ENCODE measurements at places on chromosomes 3 and 15.

DNA sequence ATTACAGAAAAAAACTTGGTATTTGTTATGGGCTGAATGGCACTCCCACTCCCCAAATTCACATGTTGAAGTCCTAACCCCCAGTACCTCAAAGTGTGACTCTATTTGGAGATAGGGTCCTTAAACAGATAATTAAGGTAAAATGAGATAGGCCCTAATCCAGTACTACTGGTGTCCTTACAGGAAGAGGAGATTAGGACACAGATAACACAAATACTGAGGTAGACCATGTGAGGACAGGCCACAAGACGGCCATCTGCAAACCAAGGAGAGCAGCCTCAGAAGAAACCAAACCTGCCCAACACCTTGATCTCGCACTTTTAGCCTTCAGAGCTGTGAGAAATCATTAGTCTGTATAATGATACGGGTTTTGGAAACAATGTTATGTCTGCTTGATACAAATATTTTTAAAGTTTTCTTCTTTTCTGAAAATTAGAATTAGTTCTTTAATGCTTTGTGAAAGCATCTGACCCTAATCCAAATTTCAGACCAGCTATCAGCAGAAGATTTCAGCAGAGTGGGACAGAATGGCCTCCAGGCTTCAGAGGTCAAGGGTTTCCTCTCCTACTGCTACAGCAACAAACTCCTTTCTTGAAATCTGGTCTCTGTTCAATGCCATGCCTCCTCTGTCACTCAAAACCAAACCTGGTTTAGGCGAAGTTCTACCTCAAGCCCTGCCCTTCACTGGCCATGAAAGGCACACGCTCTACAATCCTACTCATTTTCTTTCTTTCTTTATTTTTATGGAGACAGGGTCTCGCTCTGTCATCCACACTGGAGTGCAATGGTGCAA, 22.0 kb upstream of the HDC start:
- no peak for DNase-seq

- DNase-seq, result no peak
These were observed 1.6 kb downstream of the EIF4A2 start for GRCh38 chr3:186784820-186785494.

DNA sequence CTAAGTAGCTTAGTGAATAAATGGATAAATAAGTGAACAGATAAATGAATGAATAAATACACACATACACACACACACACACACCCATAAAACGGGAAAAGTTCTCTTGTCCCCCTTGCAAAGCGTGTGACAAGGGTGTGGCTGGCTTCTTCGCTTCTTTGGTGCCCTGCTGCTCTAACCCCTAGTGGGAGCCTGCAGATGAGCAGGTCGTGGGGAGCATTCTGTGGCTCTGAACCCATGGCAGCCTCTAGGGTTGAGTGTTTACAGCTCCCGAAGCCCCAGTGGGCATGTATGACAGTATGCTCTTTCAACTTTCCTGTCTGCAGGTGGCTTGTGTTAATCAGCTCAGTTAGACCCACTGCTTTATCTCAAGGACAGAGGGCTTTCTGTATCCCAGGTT, 582.3 kb downstream of the EDEM1 start:
- no peak for DNase-seq

- no peak for DNase-seq
These were observed 60.2 kb downstream of the SYNPR start for GRCh38 chr3:63338351-63338750.

DNA sequence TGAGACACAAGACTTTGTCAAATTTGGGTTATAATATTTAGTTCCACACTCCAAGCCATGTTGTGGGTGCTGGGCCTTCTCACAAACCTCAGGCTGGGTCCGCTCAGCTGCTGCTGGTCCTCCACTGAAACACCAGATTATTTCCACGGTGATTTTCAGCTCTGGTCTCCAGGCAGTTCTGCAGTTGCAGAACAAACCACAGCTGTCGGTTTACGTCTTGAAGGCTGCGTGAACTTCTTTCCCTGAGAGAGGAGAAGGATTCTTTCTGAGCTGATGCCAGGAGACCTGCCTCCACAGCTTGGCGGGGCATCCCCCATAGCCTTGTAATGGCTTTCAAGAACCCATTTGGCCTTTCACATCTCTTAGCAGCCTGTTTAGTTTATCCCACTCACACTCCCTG, 16.2 kb downstream of the GALNT15 start:
- DNase-seq, result no peak

GRCh38 chr15:28944696-28945300, 59.0 kb downstream of the APBA2 start:
- no peak for DNase-seq

GRCh38 chr3:133093366-133093765, 55.2 kb downstream of the TMEM108 start:
- no peak for DNase-seq

GRCh38 chr15:74339371-74339770, 28.1 kb downstream of the CYP11A1 start:
- no peak for DNase-seq

- no peak for DNase-seq
These were observed 991.1 kb downstream of the GBE1 start for GRCh38 chr3:80770106-80771074.

DNA sequence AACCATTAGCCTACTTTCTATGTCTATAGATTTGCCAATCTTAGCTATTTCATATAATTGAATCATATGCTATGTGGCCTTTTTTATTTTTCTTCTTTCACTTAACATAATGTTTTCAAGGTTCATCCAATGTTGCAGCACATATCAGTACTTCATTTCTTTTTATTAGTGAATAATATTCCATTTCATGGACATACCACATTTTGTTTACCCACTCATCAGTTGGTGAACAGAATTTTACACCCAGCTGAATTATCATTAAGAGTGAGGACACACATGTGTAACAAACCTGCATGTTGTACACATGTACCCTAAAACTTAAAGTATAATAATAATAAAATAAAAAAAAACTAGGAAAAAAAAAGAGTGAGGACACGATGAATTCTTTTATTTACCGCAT, 81.7 kb upstream of the C3orf80 start:
- no peak for DNase-seq

GRCh38 chr3:29534006-29534405, 253.1 kb downstream of the RBMS3 start:
- DNase-seq, result no peak

DNA sequence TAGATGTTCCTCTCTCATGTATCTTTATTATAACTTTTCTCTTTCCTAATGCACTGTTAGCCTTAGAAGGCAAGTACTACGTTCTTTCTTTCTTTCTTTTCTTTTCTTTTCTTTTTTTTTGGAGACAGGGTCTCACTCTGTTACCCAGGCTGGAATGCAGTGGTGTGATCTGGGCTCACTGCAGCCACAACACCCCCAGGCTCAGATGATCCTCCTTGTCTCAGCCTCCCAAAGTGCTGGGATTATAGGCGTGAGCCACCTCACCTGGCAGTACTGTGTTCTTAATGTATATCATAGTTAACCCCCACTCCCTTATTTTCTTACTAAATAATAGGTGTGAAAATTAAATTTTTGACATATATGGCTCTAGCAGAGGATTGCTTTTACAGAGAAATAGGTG, 23.1 kb downstream of the IQGAP1 start:
- DNase-seq, result no peak

- no peak for DNase-seq
These were observed 16.1 kb downstream of the WDR53 start for GRCh38 chr3:196552253-196552652.

- peak; percentile 83 for DNase-seq
These were observed 136.6 kb downstream of the TMCC1 start for GRCh38 chr3:129756871-129757270.

DNA sequence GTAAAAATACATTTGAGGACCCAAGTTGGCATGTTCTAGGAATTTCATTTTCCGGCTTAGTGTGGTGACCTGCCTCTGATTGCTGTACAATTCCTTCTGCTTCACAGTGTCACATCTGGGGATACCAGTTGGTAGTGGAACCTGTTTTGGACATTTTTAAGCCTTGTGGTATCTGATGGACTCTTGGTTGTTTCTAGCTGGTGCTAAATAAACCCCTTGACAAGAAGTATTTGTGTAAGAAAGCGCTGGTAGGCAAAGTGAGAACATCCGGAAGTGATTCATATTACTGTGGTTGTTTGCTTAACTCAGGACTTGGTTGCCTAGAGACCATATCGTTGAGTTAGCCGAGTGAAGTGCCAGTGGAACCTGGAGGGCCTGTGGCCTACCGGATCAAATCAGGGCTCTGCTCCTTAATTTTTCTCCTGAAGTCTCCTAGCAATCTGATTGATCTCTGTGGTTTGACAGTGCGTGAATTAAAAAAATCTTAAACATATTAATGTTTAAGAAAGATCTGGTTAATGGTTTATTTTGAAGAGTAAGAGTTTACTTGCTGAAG, 12.8 kb downstream of the IQGAP1 start:
- peak; percentile 98 for DNase-seq

DNA sequence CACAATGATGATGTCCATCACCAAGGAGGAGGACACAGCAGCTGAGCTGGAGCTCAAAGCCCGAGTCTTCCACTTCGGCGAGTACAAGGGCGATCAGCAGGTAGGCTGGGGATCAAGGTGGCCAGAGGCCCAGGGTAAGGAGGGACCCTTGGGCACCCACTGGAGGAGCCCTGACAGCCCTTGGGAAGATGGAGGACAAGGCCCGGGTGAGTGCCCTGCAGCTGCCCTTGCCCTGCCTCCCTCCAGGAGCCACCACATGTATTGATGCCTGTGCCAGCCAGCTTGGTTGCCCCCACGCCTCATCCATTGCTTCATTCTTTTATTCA, 38.4 kb downstream of the CFAP100 start:
- DNase-seq, result no peak

DNA sequence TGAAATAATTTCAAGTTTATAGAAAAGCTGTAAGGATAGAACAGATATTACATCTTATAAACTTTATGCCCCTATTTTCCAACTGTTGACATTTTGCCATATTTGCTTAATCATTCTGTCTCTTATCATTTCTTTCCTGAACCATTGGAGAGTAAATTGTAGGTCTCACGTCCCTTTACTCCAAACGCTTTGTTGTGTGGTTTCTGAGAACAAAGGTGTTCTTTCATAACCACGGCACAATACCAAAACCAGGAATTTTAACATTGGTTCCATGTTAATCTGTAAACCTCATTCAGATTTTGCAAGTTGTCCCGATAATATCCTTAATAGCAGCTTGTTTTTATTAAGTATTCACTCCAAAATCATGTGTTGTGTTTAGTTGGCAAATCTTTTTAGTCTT, 134.8 kb downstream of the AKAP13 start:
- no peak for DNase-seq

DNA sequence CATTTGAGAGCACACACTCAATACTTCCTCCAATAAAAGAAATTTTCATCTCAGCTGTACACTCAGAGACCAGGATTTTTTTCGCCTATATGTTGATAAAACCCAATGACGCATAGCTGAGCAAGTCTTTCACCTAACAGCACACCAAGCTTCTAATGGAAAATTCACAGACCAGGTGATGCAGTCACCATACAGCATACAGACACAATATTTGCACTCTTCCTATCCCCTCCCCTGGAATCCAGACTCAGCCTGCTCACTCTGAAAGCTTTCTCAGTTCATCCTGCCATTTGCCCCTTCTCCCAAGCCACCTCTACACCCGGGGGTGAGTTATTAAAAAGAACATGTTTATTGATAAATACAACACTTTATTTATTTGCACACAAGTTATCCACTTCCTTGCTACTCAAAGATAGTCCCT, 1.7 kb downstream of the TBC1D5 start:
- peak; percentile 15 for DNase-seq

GRCh38 chr3:37847689-37848088, 14.0 kb upstream of the CTDSPL start:
- DNase-seq, result no peak

DNA sequence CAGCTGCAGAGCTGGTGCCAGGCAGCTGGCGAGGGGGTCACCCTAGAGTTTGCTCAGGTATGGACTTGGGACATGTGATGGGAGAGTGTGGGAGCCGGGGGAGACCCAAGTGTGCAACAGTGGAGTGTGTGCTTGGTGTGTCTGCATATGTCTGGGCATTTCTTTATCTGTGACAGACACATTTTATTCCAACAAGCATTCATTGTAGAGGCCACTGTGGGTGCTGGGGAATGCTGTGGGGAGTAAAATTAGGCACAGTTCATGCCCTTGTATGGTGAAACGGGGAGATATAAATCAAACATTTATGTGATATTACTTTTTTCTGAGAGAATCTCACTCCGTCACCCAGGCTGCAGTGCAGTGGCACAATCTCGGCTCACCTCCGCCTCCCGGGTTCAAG, 4.2 kb downstream of the ACY1 start:
- DNase-seq, result no peak

- DNase-seq, result no peak
These were observed 79.8 kb downstream of the CRTC3 start for GRCh38 chr15:90609242-90610180.

GRCh38 chr15:26702381-26702780, 70.5 kb downstream of the GABRB3 start:
- no peak for DNase-seq

GRCh38 chr3:60313951-60314461, 937.2 kb downstream of the FHIT start:
- no peak for DNase-seq

- no peak for DNase-seq
These were observed 109.7 kb upstream of the ALDH1A3 start for GRCh38 chr15:100769975-100770340.

DNA sequence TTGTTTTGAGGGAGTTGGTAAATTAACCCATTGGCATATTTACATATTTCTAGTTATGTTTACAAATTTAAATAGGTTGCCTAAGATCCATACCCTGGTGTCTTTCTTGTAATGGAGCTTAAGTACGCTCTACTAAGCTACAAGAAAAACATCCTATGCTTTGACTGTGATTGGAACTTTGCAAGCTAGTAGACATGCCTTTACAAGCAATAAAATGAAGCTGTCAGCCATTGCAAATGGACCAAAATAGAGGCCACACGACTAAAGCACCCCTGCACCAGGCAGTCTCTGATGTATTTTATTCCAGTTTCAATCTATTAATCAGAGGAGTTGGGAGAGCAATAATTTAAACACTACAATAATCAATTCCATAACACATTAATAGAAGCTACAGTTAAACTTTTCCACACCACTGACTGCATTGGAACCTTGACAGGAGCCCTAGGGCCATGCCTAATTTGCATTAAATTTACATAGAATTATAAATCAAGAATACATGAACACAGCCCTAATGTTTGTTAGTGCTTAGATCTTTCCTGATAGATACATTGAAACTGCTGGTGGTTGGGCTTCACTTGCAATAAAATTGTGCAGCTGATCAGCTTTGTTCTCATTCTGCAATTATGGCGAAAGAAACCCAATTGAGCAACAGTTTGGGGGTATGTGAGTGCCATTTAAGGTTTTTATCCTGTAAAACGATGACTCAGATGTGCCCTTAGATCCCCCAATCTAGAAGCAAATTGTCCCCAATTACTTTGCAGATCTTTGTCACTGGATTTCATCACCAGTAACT, 360.1 kb downstream of the LSAMP start:
- peak; percentile 8 for DNase-seq

GRCh38 chr3:177382944-177383343, 185.7 kb upstream of the TBL1XR1 start:
- DNase-seq, result no peak

DNA sequence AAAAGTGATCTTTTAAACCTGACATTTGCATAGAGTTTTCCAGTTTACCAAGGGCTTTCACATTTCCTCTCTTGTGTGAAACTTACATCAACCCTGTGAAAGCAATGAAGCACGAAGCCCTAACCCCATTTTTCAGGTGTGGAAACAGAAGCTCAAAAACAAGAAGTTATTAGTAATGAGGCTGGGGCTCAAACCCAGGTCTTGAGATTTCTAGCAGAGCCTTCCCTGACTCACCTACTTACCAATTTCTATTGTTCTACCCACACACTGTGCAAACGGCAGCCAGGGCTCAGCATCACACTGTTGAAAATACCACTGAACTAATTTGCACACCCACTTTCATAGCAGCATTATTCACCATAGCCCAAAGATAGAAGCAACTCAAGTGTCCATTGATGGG, 117.8 kb upstream of the IGF1R start:
- no peak for DNase-seq

Measured in AG10803 (cell line).